ENCODE measurements at places on chromosomes 4 and X.

GRCh38 chrX:51440365-51440764, 56.0 kb downstream of the NUDT11 start:
- DNase-seq, result no peak

- DNase-seq, result no peak
Observed at GRCh38 chrX:11056322-11057176, 54.6 kb upstream of the HCCS start.

GRCh38 chr4:126568652-126569570, 1063.8 kb upstream of the INTU start:
- DNase-seq, result no peak

- DNase-seq, result no peak
Observed at GRCh38 chrX:119495734-119496726, 27.8 kb downstream of the SLC25A5 start.

DNA sequence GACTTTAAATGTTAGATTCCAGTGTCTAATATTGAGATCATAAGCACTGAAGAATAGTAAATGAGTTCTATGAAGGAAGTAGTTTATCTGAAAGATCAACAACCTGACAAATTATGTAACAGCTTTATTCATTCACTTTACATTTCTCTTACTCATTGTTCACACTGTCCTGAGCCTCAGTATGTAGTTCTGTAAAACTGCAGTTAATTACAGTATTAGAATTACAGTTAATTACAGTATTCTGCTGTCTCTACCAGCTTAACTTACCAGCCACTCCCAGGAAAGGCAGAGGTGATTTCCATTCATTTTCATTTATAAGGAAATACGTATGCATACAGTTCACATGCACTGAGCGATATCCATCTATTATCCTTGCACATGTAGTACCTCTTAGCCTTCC, 32.7 kb downstream of the NFKB1 start:
- DNase-seq, result no peak

GRCh38 chr4:189202182-189202868, 738.3 kb upstream of the FRG1 start:
- DNase-seq, result peak; percentile 78

DNA sequence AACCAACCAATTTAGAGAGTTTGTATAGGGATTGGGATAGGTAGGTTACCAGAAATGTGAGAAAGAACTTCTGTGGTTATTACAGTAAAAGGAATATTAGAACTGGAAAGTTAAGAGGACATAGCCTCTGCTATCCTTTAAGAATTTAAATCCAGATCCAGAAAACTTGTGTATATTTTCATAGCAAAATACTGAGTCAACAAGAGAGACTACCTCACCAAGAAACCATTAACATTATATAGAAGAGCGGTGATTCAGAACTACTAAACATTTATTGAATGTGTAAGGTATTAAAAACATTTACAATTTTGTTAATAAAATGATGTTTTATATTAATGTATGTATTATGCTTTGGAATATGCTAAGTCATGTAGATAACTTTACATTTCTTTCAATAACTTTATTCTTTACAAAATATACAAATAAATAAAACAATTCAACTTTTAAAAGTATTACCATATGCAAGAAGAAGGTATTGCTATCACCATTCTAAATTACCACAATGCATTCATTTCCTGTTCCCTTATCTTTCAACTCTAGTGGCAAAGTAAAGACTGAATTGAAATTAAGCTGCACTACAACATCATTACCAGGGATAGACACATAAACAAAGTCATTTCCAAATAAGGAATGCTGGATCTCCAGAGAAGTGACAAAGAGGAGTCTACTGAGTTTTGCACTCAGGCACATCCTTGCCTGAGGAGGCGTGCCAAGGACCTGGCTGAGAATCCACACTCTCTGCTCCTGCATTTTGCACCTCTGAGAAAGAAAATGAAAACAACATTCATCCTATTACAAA, 6.1 kb upstream of the BDH2 start:
- no peak for DNase-seq

DNA sequence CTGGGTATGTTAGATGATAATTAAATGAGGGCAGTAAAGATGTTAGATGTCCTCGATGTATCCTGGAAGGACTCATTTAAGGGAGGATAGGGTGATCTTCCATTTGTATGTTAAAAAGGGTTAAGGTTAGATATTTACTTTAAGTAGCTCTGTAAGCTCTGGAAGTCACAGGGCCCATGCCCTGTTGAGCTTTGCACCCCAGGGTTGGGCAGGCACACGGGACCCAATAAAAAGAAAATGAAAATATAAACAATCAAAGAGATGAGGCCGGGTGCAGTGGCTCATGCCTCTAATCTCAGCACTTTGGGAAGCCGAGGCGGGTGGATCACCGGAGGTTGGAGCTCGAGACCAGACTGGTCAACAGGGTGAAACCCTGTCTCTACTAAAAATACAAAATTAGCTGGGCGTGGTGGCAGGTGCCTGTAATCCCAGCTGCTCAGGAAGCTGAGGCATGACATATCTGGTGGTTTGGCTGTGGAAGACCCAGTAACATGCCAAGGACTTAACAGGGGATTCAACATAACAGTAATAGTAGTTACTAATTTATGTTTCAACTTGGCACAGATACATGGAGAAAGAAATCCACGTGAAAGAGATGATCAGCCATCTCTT, 16.9 kb upstream of the PHEX start:
- no peak for DNase-seq

DNA sequence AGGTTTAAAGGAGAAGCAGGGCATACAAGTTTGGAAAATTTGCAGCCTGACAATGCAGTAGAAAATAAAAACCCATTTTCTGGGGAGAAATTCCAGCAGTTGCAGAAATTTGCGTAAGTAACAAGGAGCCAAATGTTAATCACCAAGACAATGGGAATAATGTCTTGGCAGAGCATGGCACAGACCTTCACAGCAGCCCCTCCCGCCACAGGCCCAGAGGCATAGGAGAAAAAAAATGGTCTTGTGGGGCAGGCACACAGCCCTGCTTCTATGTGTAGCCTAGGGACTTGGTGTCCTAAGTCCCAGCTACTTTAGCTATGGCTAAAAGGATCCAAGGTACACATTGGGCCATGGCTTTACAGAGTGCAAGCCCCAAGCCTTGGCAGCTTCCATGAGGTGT, 65.7 kb downstream of the SPOCK3 start:
- DNase-seq, result no peak

DNA sequence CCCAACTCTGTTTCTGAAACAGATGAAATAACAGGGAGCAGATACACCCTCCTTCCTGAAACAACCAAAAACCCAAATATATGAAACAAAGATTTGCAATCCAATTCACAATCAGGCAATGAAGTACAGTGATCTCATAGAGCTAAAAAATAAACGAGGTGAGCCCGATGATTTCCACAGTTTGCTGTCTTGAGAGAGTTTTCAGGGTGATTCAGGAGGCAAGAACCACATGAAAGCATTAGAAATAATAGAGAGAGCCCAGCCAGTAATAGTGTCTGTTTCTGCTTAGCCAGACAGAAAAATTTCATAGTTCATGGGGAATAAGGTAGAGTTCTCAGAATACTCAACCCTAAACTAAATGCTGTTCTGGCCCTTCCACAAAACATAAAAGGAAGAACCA, 296.2 kb downstream of the PDHA2 start:
- DNase-seq, result no peak

GRCh38 chr4:139083607-139083955, 68.0 kb downstream of the NOCT start:
- peak; percentile 80 for DNase-seq

DNA sequence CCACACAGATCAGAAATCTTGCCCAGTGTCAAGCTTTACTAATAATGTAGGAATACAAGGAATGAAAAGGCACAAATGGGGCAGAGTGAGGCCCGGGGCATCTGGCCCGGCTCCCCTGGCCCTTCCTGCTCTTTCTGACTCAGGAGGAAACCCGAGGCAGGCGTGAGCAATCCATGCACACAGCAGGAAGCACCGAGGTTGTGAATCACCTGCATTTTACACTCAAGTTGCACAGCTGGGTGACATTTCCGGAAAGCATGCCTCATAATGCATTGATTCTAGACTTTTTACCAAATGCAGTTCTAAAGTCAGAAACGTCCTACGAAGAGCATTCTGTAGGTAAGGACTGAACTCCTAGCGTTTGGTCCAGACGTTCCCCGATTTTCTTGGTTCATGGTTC, 38.9 kb downstream of the PRIMPOL start:
- peak; percentile 84 for DNase-seq

- DNase-seq, result no peak
Observed at GRCh38 chrX:150664290-150664689, 28.9 kb upstream of the MTMR1 start.

GRCh38 chrX:148290041-148290440, 210.4 kb upstream of the AFF2 start:
- no peak for DNase-seq

GRCh38 chrX:10769195-10769594, 148.8 kb upstream of the MID1 start:
- DNase-seq, result peak; percentile 27

- peak; percentile 85 for DNase-seq
Observed at GRCh38 chr4:129095811-129096454, at the start of gene C4orf33. Gene C4orf33, plus strand, starts transcription at chr4:129096152. Its CDS starts 6,459 bp downstream, at chr4:129102611.

GRCh38 chr4:4672402-4672801, 130.6 kb upstream of the STX18 start:
- no peak for DNase-seq

GRCh38 chr4:80585542-80585941, 250.0 kb downstream of the CFAP299 start:
- DNase-seq, result no peak

DNA sequence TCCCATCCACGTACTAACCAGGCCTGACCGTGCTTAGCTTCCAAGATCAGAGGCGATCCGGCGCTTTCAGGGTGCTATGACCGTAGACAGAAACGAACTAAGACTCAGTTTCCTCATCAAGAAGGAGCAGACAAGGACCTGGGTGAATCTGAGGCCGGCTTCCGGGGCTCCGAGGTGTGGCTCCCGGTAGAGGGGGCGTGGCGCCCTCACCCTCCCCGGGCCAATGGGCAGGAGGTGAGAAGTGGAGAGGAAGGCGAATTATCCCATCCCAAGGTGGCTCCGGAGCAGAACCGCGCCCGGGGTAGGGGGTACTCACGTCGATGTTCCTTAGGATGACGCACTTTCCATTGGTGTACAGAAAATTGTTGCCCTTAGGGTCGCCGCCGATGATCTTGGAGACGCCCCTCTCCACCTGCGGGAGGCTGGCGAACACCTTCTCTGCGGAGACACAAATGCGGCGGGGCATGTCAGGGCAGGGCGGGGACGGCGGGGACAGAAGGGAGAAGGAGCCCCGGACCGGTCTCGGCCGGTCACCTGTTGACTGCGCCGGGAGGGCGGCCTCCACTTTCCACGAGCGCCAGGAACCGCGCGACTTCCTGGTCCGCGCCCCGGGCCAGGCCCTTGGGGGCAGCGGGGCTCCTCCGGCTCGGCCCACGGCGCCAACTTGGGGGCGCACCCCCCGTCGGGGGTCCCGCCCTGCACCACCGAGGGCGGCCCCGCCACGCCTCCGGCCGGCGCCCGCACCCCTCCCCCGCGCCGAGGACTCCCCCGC, 616 bp downstream of the WDR1 start:
- peak; percentile 47 for DNase-seq

GRCh38 chr4:166091912-166092510, 219.0 kb downstream of the TLL1 start:
- peak; percentile 33 for DNase-seq

DNA sequence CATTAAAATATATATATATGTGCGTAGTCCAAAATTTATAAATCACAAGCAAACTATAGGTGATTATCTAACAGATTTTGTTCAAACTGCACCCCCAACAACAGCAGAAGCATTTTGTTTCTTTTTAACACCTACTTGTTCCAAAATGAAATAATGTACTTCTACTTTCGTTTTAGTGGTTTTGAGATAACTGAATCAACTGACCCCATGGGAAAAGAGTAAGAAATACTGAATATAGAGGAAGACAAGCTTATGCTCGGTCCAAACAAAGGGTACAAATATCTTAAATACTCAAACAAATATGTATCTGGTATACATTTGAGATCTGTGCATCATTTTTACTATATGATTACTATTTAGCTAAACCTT, 22.4 kb downstream of the MAP7D3 start:
- DNase-seq, result no peak

- peak; percentile 65 for DNase-seq
Observed at GRCh38 chr4:185219551-185220344, 10.3 kb downstream of the SNX25 start.

DNA sequence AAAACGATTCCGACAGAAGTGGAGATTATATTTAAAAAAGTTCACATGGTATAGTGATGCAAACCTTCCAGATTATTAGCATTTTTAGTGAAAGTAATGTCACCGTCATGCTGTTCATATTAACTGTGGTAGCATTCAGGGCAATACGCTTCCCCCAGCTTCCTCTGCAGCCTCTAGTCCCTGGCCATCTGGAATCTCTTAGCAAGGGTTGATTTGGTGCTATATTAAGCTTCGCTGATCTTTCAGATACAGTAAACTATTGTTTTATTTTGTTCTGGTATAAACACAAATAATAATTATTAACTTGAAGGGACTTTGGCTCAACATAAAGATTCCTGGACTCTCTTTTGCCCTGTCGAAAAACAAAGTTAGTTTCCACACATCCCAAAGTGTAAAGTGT, 1080.5 kb upstream of the TENM3 start:
- DNase-seq, result no peak

DNA sequence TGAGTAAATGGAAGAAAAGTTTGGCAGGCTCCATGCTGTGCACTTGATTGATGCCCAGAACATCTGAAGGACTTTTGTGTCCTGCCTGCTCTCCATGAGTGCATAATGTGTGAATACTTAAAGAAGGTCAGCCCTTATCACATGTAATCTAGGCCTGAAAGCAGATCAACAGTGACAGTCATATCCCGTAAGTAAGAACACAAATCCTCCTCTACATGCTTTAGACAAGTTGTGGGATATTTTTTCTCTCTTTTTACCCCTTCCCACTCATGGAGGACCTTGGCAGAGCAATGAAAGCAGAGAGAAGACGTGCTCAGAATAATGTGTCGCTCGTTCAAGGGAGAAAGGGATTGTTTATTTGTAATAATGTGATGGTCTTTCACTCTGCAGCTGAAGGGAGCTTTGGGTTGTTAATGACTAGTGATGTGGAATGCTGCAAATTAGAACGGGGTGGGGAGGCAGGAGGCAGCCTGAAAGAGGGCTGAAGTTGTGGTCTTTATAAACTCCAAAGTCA, 286.6 kb downstream of the BMPR1B start:
- no peak for DNase-seq

- peak; percentile 32 for DNase-seq
Observed at GRCh38 chr4:77052352-77052751, 23.4 kb downstream of the CCNI start.

GRCh38 chr4:40307627-40308497, 27.3 kb upstream of the CHRNA9 start:
- no peak for DNase-seq

DNA sequence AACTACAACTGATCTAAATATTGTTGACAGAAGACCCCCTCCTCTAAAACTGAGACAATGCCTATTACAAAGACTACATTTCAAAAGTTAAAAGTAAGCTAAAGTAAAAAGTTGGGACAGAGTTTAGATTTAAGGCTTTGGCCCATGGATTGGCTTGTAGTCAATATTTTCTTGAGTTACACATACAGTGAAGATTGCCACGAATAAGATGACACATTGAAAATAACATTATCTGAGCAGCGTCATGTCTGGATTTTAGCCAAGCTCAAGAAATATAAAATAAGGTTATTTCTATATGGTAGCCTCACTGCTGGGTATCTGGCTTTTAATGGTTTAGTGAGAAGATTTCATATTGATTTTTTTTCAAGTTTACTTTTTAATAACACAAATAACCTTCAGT, 266.2 kb upstream of the LDB2 start:
- no peak for DNase-seq

Data from AG20443 (cell line).